ENCODE measurements at places on chromosomes 3 and 15.

DNA sequence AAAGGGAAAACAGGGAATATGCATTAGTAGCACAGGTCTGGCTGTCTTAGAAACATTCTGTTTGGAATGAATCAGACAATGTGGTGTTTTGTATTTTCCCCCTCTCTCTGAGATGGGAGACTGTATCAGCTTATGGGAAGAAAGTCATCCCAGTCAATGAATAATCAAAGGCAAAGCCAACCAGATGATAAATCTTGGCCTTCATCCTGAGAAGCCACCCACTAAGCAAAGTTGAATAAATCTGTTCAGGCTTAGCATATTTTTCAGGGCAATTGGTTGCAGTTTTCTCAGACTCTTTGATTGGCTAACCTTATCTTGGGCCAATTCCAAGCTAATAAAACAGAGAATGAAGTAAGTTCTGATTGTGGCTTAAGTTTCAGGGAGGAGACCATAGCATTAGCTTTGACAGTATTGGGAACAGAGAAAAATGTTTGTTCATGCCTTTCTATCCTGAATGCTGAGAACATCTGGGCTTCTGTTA is 63.6 kb upstream of the ARL8B start:
- no peak for DNase-seq

DNA sequence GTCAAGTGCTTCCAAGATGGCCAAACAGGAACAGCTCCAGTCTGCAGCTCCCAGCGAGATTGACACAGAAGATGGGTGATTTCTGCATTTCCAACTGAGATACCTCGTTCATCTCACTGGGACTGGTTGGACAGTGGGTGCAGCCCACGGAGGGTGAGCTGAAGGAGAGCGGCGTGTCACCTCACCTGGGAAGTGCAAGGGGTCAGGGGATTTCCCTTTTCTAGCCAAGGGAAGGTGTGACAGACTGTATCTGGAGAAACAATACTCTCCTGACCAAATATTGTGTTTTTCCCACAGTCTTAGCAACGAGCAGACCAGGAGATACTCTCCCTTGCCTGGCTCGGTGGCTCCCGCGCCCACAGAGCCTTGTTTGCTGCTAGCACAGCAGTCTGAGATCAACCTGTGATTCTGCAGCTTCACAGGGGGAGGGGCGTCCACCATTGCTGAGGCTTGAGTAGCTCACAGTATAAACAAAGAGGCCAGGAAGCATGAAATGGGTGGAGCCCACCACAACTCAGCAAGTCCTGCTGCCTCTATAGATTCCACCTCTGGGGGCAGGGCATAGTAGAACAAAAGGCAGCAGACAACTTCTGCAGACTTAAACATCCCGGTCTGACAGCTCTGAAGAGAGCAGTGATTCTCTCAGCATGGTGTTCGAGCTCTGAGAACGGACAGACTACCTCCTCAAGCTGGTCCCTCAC is 293.5 kb upstream of the SUCLG2 start:
- DNase-seq, result no peak

DNA sequence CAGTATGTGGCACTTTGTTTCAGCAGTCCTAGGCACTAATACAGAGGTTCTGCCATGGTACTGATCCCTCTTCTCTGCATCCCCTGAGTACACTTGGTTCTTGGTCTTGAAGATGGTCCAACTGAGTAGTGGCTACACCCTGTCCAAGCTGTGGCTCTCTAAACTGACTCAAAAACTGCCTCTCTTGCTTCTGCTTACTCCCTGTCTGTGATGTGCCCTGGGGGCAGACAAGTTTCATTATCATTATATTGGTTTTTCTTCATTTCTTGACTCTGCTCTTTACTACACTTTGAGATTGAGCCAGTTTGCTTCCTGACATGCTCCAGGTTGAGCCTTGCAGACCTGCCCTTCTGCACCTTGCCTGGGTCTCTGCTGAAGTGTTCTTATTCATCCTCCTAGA is 18.9 kb upstream of the ST3GAL6 start:
- DNase-seq, result no peak

DNA sequence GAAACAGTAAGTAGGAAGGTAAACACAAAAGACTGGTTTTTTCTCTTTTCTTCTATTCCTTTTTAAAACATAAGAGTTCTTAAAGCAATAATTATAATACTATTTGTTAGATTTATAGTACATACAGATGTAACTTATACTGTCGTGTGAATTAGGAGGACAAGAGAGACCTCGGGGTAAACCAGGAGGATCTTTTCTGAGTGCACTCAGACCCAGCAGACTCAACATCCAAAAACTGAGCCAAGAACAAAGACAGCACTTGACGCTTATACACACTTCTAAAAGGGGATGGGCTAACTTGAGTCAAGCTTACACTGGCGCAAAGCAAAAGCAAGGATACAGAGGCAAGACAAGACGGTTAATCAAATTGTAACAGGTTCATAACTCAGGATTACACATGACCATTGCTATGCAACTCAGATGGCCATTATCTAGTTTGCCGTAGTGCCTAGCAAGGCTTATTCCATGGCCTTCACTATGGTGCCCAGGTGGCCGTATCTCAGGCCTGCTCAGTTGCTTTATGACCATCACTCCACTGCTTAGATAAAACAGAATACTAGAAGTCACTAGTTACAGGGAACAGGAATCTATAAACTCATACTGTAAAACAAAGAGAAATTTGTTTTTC is 18.6 kb downstream of the MTHFS start:
- DNase-seq, result no peak

DNA sequence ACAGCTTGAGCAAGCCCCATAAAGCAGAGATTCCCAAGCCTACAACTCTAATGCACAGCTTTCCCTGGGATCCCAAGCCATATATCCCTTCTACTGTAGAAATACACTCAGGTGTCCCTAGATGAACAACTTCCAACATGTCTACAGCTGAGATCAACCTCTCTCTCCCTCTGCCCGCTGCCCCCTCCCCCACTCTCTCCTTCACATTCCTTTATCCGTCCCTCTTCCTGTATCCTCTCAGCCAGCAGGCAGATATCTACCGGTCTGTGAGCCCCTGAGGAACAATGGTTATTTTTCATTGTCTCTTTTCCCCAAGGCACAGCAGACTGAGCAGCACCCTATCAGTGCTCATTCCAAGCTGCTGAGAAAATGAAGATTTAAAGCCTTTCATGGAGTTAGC is 138.6 kb downstream of the SUCLG2 start:
- DNase-seq, result no peak

DNA sequence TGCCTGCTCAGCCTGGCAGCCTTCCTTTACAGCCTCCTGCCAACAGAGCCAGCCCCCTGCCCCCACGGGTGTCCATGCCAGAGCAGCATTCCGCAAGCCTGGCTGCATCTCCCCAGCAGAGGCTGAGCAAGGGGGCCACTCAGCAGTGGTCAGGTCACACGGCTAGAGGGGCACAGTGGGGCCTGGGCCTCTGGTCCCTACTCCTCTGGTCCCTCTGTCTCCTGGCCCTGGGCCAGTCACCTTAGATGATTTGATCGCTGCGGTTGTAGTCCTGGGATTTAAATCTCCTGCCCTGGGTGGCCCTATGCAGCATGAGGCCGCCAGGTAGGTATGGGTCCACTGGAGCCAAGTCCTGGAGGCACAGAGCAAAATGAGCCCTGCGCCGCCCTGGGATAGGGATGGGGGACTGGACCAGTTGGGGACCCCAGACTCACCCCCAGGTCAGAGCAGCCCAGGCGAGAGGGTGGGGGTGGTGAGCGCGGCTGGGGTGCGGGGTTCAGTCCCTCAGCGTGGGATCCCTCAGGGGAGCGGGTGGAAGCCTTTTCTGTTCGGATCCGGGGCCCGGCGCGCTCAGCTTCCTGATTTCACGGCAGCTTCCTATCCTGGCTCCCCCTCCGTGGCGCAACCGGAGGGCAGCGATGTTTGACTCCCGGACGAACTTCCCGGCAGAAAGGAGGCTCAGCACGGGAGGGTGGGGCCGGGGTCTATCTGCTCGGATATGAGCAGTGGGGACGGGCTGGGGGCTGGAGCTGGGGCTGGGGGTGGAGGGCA is at the start of gene ZBTB47:
Gene ZBTB47 (plus strand): TSS at position 138 of the 771 bp plus-strand sequence. CDS start 4,659 bp downstream, outside the sequence.
- DNase-seq, result peak; percentile 54

DNA sequence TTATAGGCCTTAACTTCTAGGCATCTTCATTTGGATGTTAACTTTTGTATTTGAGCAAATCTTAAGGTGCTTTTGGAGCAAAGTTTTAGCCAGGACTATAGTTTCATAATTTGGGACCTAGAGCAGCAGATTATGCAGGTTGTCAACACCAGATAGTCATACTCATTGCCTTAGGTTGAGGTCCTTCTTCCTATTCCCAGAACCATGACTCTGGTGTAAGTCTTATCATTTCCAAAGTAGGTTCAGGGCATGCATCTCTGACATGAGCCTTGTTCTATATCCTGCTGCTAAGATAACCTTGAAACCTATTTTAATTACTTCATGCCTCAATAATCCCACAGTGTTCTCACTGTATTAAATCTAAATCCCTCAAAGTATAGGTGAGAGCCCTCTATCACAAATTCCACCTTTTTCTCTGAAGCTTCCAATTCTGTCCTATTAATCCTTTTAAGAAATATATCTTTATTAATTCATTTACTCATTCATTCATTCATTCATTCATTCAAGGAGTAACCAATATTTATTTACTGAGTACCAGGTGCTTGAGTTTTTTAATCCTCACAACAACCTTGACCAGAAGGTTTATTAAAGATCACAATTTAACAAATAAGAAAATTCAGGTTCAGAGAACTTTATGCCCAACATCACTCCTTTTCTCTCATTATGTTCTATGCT is 2.7 kb upstream of the FNDC3B start:
- DNase-seq, result no peak

- DNase-seq, result no peak
Measured at GRCh38 chr3:110711851-110712516, 359.6 kb upstream of the NECTIN3 start.

- DNase-seq, result no peak
Measured at GRCh38 chr3:139353920-139354556, 10.2 kb downstream of the MRPS22 start.

GRCh38 chr3:67292356-67293121 is 294.4 kb downstream of the KBTBD8 start:
- DNase-seq, result no peak

DNA sequence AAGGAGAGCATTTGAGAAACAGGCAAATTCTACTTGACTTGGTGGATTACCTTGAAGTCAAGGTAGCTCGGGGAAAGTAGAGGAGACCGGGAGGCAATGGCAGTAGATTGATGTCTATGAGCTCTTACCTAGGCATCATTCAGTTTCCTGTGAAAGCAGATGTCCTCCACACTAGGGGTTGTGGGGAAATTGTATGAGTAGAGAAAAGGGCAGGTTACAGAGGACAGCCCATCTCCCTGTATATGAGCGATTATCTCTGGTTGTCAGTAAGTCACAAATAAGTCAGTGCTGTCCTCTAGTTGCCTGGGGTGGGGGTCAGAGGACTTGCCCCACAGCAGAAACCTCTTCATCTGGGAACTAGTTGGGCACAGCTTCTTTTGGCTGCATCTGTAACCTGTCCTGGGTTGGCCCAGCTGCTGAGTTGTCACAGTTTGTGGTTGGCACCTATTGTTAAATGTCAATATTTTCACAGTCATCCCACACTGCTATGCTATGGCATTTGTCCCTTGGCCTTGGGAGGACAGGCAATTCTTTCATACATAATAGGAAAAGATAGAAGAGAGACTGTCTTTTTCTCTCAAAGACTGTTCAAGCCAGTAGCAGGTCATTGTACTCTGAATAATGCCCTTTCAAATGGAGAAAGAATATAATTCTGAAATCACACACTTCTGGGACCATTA is 53.6 kb upstream of the LRRFIP2 start:
- DNase-seq, result no peak

GRCh38 chr3:142595581-142595950 is 627 bp upstream of the PLS1 start:
- no peak for DNase-seq

GRCh38 chr3:48273594-48274211 is 32.8 kb downstream of the ZNF589 start:
- DNase-seq, result peak; percentile 81

- DNase-seq, result no peak
Measured at GRCh38 chr3:172317481-172317880, 130.8 kb downstream of the GHSR start.

GRCh38 chr3:191627064-191627463 is 166.1 kb downstream of the PYDC2 start:
- no peak for DNase-seq

DNA sequence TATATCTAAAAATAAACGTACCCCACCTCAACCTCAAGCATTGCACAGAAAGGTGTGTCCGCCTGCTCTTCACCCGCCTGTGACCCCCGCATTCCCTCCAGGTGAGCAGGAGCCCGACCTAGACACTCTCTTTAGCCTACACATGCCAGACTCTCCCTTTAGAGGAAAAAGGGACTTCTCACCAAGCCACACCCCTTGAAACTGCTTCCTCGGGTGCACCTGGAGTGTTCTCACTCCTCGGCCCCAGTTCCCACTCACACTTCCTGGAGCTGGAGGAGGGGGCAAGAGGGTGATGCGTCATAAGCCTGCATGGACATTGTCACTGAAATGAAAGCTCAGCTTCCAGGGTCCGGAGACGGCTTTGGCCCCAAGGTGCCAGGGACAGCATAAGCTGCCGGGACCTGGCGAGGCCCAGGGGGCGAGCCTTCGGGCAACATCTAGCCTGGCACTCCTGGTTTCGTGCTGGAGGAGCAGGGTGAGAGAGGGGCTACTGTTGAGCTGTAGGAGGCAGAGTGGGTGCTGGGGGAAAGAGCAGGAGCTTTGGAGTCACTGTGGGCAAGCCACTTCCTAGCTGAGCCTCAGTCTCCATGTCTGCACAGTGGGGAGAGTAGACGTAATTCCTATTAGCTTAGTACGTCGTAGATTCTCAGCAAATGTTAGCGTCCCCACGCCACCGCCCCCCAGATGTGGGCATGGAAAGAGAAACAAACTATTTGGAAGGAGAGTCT is 9.8 kb upstream of the MUC4 start:
- no peak for DNase-seq

DNA sequence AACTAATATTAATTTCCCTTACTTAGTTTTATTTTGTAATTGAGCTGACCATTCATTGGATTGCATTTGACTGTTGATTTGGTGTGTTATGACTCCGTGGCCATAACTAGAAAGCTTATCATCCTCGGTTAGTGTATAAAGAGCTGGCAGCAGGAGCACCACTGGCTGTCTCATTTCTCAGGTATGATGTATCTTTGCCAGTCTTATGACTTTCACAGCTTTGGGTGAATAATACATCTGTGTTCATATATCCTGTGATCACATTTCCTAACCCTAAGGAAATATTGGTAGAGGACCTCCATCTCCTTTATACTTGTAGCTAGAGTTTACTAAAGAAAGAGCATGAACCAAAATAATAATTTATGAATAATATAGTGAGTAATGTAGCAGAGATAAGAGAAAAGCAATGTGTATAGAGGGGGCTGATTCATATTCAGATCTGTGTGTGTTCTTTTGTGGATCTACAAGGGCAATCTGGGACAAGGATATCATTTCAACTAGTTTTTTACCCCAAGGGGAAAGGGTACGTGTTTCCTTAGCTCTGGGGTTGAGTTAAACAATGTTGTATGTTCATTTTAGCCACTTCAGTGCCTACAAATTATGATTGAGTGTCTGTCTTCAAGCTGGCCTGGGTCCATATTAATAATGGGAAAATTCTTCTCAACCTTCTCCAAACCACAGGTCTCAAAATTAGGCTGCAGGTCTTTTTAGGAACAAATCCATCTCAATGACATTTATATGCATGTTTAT is 901.7 kb downstream of the NTRK3 start:
- no peak for DNase-seq
